CD4-positive, alpha-beta T cell treated with Interleukin-1 beta for 1 hour (primary cell): ENCODE measurements at places on chromosomes 5 and 9.
A peak's percentile ranks its signal among the peaks of the same experiment; 100 is the strongest.

- DNase-seq = no peak
These were observed 475.7 kb downstream of the ENC1 start for GRCh38 chr5:74164725-74165235.

- peak; percentile 31 for DNase-seq
These were observed 47.2 kb downstream of the F2R start for GRCh38 chr5:76763136-76763535.

DNA sequence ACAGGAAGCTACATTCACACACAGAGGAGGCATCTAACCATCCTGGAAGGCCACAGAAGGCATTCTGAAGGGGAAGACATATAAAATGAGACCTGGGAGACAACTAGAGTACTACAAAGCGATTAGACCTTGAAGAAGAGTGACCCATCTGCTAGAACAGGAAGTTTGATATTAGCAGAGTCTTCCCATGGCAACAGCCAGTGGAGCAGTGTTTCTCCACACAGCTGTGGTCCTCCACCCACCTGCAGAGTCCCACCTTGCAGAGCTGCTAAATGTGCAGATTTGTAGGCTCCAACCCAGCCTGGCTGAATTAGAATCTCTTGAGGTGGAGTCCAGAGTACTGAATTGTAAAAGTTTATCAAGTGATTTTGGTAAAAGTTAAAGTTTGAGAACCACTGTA lies 267.0 kb downstream of the CETN3 start:
- no peak for DNase-seq

GRCh38 chr5:176609724-176610434 lies at the start of gene GPRIN1:
Gene GPRIN1 (minus strand): TSS chr5:176610156. CDS start chr5:176599834, 10,322 bp downstream.
- DNase-seq = peak; percentile 46

- no peak for DNase-seq
These were observed 21.6 kb downstream of the MRPL22 start for GRCh38 chr5:154962494-154962893.

GRCh38 chr9:80615964-80616363 lies 1044.2 kb downstream of the TLE4 start:
- no peak for DNase-seq
